Eye (tissue), 1 donor: ENCODE measurements at places on chromosomes 5 and 9.
A peak's percentile ranks its signal among the peaks of the same experiment; 100 is the strongest.

DNA sequence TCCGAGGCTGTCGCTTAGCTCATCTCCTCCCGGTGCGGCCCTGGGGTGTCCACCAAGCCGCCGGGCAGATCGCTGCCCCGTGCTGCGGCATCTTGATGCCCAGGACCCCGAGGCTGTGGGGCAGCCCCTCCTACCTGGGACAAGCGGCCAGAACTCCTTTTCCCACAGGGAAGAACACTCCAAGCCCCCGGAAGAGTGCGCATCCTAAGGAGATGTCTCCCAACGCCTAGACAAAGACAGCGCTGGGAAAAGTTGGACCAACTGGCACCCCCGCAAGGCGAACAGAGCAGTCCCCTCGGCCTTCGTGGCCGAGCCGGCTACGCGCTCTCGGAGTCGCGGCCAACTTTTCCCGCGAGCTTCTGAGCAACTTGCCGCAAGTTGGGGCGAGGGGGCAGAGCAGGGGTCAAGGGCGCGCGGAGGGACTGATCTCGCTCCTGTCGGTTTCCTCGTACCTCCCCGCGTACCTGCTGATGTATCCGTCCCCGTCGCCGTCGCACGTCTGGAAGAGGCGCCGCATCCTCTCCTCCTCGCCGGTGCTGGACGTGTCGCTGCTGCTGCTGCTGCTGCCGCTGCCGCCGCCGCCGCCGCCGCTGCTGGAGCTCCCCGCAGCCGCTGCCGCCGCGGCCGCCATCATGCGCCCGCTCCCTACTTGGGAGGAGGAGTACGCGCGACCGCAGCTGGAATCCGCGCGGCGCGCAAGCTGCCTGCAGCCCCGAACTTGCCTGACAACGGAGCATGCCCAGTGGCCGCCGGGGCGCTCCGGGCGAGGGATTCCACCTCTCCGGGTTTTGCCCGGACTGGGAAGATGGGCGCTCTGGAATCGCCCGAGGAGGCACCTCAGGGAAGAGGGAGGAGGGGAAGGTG, at the start of gene MCC:
Gene MCC, minus strand, starts transcription at position 673 of the 864 bp plus-strand sequence.
- DNase-seq = peak; percentile 93

DNA sequence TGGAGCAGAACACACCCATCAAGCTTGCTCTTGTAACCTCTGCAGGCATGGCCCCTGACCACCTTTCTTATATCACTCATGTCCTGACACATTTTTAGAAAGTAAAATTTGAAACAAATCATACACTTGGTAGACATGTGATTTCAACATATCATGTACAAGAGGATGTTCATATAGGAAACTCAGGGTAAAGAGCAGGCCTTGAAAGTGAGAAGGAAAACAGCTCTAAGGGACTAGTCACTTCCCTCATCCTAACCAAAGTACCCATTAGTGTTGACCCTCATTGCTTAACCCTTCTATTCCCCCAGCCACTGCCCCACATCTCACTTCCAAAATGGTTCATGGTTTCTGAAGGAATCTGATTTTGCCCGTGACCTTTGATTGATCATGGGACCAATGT, 492.4 kb upstream of the KLF4 start:
- no peak for DNase-seq

GRCh38 chr5:141641634-141642267, 5.0 kb downstream of the RELL2 start:
- DNase-seq = no peak

- DNase-seq = no peak
Observed at GRCh38 chr5:57414857-57415256, 67.8 kb downstream of the ACTBL2 start.

- peak; percentile 34 for DNase-seq
Observed at GRCh38 chr9:126016579-126017290, 269.6 kb downstream of the PBX3 start.

DNA sequence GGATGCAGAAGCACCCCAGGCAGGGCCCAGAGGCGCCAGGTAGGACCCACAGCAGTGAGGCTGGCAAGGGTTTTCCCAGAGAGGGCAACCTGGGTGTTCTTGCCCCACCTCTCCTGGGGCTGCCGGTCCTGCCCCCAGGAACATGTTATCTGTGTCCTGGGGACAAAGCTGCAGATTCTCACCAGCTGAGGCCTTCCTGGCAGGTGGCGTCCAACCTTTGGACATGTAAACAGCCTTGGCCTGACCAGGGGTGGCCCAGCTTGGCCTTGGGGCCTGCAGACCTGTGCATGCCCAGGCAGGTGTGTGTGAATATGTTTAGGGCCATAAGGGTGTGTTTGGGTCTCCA, 101.8 kb upstream of the LARP1 start:
- DNase-seq = no peak

DNA sequence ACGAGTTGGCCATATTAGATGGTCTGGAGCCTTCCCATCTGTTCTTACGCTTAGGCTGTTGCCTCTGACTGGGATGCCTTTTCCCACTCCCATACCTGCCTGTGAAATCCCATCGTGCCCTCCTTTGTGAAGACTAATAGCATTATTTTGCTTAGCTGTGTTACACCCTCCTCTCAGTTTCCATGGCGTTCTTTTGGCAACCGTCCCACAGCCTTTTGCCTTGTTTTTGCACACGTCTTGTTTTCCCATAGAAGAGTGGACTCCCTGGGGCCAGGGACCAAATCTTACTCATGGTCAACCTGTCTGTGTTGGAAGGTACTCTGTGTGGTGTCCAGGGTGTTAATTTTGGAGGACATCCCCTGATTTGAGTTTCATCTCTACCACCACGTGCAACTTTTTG, 242.1 kb downstream of the HSPA4 start:
- DNase-seq = no peak

GRCh38 chr5:130955041-130955440, 210.0 kb downstream of the HINT1 start:
- no peak for DNase-seq

GRCh38 chr9:95065224-95065623, 252.3 kb downstream of the FANCC start:
- no peak for DNase-seq

DNA sequence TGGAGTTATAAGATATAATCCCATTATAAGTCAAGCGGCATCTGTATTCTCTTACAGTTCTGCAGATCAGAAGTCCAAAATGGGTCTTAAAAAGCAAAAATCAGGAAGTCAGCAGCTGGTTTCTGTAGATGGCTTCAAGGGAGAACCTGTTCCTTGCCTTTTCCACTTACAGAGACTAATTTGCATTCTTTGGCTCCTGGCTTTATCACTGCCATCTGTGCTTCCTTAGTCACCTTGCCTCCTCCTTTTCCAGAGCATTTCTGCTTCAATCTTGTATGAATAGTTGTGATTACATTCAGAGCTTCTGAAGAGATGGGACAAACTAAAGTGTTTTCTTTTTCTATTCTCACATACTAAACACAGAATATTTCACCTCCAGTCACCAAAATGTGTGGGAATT, 647.3 kb upstream of the GRAMD2B start:
- no peak for DNase-seq
